ENCODE measurements at places on chromosomes 2 and 18. TPM values are rescaled to one million over a fixed set of nuclear protein-coding genes. Genes with fewer than 3 reads are reported as not detected.

The MC2R gene
- not detected for total RNA-seq

The MYCN gene
- total RNA-seq = not detected

The RNF152 gene
- 0.22 TPM for total RNA-seq

The BCL2 gene
- total RNA-seq = 0.55 TPM

The MARCO gene
- not detected for total RNA-seq
